NCI-H2171 treated with DMSO at 0.1 percent for 48 hours (cell line): ENCODE measurements at places on chromosomes 11 and 22.
A peak's percentile ranks its signal among the peaks of the same experiment; 100 is the strongest.

DNA sequence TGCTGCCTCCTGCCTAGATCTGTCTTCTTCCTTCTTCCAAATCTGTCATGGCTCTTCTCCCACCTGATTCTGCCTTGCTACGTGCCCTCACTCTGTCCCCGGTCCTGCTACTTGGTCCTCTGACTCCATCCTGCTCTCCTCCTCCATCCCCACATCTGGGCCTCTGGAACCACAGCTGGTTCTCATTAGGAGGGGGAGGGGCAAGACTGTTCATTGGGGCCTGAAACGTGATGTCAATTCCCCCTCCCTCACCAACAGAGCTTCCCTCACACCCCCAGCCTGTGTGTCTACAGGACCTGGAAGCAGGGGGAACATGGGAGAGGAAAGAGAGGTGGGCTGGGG, 9.1 kb downstream of the DCHS1 start:
- DNase-seq = no peak

DNA sequence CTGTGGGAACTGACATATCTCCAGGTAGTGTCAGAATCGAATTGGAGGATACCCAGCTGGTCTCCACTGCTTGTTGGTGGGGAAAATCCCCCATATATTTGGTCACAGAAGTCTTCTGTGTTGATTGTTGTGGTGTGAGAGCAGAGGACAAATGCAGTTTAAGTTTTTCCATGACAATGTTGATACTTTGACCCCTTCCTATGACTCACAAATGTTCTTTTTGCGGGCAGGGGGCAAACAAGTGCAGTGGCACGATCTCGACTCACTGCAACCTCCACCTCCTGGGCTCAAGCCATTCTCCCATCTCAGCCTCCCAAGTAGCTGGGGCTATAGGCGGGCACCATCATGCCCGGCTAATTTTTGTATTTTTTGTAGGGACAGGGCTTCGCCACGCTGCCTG, 7.4 kb upstream of the PATL1 start:
- no peak for DNase-seq

DNA sequence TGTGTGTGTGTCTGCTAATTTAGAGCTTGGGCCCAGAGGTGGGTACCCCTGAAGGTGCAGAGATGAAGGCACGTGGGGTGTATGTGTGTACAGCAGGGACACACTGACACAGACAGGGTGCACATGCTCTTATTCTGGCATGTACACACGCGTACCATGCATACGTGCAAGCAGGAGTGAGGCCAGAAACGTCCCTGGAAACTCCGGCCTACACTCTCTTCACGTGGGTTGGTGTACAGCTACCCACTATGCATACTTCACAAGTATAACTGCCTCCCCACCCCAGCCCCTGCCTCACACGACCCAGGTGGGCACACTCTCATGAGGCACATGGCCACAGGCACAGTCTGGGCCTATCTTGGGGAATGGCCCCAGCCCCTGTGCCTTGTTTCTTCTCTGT, 27.5 kb upstream of the JAM3 start:
- DNase-seq = no peak

DNA sequence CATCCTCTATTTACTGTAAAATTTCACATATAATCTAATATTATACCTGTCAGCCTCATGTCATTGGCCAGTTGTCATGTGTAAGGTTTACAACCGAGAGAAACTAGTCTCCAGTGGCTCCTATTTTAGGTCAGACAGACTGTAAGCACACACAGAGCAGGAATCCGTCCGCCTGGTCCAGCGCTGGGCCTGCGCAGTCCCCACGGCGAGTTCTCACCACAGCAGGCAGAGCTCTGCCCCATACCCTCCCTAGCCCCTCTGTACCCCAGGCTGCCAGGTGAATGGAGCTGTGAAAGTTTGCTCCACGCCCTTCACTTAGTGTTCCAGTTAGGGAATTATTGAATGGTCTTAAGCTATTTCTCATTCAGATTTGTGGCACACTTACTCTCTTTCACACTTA, 63.7 kb downstream of the SNX19 start:
- no peak for DNase-seq

GRCh38 chr11:41612415-41612814, 153.0 kb upstream of the LRRC4C start:
- DNase-seq = no peak

- DNase-seq = peak; percentile 78
Measured at GRCh38 chr11:31780480-31780971, 30.6 kb downstream of the PAX6 start.

DNA sequence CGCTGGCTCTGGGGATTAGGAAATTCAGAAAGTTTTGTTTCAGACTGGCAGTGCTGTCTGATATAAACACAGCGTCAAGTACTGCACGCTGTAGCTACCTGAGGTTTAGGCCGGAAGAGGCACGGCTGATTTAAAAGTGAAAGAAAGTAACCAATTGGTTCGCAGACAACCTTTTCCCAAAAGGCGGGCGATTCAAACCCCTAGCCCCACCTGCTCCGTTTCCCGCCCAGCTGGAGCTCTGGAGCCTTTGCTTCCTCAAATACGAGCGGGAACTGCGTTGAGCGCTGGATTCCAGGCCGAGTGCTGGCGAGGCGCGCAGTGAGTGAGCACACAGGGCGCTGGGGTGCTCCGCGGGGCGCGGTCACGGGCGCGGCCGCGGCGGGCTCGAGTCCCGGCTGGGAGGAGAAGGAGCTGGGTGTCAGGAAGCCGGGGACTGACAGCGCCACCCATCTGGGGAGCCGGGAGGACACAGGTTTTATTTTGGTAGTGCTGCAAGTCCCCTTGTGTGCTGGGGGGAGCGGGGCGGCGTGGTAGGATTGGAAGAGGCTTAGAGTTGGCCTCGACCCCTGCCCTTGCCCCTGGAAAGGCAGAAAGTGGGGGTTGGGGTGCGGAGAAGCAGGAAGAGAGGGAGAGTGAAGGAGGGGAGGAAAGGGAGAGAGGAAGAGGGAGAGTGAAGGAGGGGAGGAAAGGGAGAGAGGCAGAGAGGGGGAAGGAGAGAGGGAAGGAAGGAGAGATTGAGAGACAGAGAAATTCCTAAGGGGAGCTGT, 2.1 kb downstream of the FAM111A start:
- DNase-seq = no peak
